ENCODE measurements at places on chromosomes 4 and X.

DNA sequence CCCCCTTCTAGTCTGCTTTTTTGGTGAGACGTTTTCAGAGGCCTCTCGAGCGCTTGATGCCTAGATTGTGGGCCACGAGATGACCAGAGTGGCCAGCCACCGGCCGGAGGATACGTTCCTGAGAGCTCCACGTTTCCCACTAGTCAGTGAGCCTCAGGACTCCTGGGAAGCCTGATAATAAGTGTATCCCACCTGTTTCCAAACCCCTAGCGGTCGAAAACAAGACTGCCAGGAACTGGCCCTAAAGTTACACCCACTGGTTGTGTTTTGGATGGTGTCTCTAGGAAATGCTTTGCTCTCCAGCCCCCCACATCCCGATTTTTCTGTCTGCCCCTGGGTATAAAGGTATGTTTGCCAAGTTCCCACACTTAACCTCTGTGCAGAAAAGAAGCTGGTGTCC, 4.6 kb upstream of the RS1 start:
- no peak for DNase-seq

GRCh38 chrX:71400710-71401109, 34.6 kb downstream of the TAF1 start:
- no peak for DNase-seq

GRCh38 chrX:135596495-135596894, 76.0 kb downstream of the INTS6L start:
- DNase-seq: peak; percentile 63

GRCh38 chr4:109816082-109816442, 500 bp downstream of the GAR1 start:
- peak; percentile 41 for DNase-seq

GRCh38 chrX:134396174-134396573, 63.8 kb upstream of the HPRT1 start:
- DNase-seq: peak; percentile 31

DNA sequence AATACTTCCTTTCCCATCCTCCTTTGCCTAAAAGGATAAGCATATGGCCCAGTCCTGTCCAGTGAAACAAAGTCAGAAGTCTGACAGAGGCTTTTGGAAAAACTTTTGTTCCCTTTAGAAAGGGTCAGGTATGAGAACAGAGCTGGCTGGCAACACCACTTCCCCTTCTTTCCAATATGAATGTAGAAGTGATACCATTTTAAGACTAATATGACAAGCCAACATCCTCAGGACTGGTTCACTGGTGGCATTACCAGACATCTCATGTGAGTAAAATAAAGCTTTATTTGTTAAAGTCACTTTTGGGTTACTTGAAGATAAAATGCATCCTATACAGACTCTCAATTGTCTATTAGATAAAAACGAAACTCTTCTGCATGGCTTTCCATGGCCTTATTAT, 83.6 kb upstream of the PTCHD1 start:
- no peak for DNase-seq

DNA sequence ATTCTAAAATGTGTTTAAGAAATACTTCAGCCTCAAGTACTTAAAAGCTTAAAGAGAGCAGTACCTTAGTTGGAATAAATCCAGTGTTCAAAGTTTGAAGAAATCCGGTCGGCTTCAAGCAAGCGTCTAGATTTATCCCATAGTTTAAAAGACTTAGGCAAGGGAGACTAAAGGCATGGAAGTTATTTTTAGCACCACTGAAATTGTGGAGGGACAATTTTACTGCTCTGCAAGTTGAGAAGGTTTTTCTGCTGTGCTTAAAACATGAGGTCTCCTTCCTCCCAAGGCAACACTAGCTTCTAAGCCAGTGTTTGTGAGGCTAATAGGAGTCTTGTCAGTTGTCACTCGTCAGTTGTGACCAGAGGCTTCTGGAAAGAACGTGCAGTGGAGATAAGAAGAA, 183.5 kb downstream of the MSL3 start:
- DNase-seq: no peak

GRCh38 chrX:24260842-24261550, 52.9 kb downstream of the SUPT20HL2 start:
- peak; percentile 68 for DNase-seq

DNA sequence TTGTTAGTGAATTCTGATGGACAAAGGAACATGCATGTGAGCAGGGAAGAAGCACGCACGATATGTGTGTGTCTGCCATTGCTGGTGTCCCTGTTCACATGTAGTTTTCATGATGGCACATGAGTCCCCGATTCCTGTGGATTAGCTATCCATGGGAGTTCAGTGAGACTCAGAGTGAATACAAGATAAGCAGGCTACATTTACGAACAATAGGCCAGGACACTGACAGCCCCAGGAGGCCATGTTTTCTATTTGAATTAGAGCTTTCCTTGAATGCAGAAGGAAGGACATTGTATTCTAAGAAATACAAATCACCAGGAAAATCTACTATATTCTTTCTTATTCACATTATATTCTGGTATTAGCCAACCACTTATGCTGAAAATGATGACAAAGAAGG, 171.4 kb downstream of the PPP1R2C start:
- no peak for DNase-seq
